ENCODE measurements at places on chromosomes 7 and 10.
A peak's percentile ranks its signal among the peaks of the same experiment; 100 is the strongest.

GRCh38 chr7:133048589-133048988 is 33.3 kb downstream of the CHCHD3 start:
- DNase-seq: no peak

DNA sequence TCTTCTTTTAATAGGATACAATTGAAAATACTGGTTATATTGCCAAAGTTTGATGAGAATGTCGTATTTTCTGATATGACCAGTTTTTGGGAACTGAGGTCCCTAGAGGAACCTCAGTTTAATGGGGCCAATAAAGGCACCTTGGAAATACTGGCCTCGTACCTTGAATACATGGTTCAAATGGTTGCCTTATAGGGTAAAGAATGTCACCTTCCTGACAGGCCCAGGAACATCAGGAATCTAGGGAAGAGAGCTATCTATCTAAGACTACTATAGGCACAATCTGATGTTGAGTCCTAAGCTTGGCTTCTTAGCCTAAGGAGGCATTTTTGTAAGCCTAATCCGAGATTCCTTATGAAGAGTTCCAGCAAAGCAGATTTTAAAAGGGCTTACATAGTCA is 9.3 kb downstream of the SHTN1 start:
- DNase-seq: no peak

- no peak for DNase-seq
Measured at GRCh38 chr10:96288151-96288621, 16.0 kb upstream of the DNTT start.

- DNase-seq: no peak
Measured at GRCh38 chr10:100333106-100333505, 3.1 kb upstream of the PKD2L1 start.

- DNase-seq: no peak
Measured at GRCh38 chr10:32141018-32141807, 85.0 kb upstream of the KIF5B start.

DNA sequence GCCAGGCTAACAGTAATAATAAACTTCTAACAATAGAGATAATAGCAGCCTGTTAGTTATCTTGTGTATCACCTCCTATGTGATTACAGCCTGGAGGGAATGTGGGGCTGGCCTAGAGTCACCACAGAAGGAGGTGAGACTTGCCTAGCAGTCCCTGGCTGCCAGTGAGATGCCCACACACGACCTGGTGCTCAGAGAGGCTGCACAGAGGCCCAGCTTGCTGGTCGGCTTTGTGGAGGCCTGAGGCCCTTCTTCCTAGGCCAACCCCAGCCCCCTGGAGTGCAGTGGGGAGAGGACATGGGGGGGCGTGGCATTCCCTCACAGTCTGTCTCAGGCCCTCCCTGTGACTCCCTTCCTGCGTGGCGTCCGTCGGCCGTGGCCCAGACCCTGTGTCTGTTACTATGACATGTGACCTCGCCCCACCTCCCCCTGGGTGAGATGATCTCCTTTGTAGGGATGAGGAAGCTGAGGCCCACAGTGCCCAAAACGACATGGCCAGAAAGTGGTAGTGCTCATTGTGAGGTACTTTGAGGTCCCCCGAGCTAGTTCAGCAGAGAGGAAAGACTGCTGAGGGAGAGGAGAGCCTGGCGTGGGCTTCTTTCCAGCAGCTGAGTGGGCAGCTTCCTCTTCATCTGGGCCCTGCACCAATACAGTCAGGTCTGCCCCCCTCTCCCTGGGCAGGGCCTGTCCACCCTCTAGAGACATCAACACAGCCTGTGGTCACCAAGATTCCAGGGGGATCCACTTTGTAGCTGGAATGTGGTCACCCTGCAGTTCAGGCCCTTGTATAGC is 29.7 kb downstream of the UNC5B start:
- DNase-seq: no peak

- DNase-seq: no peak
Measured at GRCh38 chr10:13395540-13395939, 47.4 kb upstream of the SEPHS1 start.

DNA sequence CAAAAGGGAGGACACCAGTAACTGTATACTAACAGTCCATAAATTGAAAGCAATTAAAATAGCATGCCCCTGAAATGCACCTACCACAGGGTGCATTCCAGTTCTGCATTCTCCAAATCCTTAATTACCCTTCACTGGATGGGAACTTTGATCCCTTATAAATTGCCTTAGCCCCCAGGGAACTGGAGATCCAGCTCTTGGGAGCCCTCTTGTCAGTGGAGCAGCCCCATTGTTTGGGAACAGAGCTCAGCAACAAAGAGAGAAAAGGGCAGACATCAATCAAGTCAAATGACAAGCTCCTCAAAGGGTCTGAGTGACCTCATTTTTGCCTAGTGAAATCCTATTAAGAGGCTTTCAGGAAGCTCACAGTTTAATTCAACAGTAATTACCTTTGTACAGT is 472.6 kb downstream of the XPNPEP1 start:
- DNase-seq: no peak

GRCh38 chr7:27686315-27686714 is 23.6 kb upstream of the HIBADH start:
- no peak for DNase-seq

DNA sequence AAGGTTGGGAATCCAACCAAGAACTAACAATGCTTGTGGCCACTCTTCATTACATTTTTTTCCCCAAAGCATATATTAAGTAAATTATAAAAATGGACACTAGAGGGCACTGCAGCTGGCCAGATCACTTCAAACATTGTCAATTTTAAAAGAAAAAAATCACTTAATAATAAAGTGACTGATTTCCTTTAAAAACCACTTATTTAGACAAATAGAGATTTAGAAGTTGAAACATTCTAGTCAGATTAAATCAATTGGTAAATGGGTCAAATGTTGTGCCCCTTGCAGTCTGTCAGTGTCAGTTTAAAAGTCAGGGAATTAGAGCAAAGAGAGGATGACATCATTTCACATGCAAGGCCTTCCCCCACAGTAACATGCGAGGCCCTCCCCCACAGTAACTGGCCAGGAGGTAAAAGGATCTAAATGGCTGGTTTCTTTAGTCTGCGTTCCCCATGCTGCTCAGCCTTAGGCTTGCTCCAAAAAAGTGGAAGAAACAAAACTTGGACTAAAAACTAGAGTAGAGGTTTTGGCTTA is 177.9 kb downstream of the SKAP2 start:
- no peak for DNase-seq

DNA sequence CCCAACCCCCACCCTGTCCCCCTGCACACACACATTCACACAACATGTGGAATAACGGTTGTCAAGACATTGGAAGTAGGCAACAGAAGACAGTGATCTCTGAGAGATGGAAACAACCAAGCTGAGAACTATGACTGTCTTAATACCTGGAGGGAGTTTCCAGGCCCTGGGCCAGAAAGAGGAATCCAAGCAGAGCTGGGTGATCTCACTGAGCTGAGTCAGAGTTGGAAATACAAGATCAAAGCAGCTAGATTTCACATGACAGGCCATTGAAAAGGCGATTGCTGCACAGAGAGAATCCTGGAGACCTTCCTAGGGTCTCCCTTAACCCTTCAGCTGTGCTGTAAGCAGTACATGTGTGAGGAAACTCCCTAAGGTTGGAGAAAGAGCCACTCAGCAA is 165.8 kb upstream of the PRSS1 start:
- DNase-seq: peak; percentile 34

- no peak for DNase-seq
Measured at GRCh38 chr7:47867286-47867685, 81.0 kb downstream of the PKD1L1 start.

DNA sequence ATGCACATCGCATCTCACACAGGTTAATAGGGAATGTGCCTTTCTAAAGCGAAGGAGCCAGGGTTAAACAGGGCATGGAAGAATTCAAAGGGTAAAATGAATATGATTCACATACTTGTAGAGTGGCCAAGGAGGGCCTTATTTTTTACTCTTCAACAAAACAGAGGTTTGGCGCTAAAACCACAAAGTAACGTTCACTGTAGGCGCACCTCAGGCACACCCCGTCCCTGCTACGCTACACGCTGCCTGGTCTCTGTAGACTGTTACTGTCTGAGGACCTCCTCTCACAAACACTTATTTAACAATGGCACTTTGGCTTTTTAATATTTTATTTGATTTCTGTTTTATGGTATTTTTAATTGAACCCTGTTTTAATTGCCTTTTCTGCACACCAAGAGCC is 462.1 kb upstream of the GALNT17 start:
- DNase-seq: no peak

Measured in stimulated activated CD8-positive, alpha-beta memory T cell treated with anti-CD3 and anti-CD28 coated beads, Interleukin-4, amount 100 ng/mL, for 48 hours (primary cell).